ENCODE measurements at places on chromosomes 16 and 17.

GRCh38 chr17:37643869-37644268, 623 bp upstream of the DDX52 start:
- DNase-seq = no peak

DNA sequence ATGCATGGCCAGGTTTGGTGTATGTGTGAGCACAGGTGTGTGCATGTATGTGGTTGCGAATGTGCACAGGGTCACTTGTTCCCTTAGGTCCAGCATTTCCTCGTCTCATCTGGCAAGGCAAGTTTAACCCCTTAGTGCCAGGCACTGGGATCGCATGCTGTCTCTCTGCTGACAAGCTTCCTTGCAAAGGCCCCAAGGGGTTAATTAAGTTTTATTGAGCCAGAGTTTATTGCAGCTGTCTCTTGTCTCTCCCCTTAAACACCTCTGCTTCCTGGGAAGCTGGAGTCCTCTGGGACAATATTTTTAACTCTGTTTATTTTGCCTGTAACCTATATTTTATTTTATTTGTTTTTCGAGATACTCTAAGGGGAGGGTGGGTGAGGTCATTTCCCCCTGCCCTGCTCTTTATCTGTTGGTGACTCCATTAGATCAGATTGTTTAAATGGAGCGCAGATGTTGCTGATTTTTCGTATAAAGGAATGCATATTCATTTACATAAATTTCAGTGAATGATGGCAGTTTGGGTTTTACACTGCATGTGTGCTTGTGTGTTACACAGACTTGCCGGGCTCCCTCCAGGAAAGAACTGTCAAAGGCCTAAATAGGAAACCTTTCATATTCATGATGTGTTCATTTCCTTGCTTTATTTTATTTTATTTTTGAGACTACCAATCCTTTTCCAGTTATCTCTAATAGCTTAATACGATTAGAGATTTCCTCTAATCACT, 99.7 kb downstream of the CBLN1 start:
- DNase-seq = peak; percentile 50

DNA sequence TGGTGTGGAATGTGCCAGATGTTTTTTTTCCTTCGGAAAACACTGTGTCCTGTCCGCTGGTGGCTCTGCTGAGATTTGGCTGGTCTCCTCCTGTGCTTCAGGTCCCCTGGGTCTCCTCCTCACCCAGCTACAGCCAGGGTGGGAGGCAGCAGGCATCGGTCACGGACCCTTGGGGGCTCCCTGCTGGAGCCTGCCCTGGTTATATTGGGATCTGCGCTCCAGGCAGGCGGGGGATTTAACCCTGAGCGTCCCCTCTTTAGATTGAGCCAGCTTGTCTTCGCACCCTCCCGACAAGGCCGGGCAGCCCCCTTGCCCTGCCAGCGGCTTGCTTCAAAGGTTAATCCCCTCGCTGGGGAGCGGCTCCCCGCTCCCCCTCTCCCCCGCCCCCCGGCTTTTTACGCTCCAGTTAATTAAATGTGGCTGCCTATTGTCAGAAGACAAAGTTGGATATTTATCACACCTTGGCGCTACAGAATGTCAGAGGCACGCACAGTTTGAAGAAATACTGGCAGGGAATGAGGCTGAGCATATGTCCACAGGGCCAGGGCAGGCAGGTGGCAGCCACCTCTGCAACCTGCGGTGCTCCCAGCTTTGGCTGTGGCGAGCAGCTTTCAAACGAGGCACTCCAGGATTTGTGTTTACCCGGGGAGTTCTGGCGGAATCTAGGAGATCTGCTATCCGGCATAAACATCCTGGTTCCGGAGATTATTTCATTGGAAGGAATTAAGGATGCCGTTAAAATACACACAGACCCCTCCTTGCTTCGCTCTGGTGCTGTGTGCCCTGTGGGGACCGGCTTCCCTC, 38.2 kb upstream of the GSE1 start:
- peak; percentile 44 for DNase-seq

GRCh38 chr16:80407265-80407987, 133.4 kb upstream of the DYNLRB2 start:
- DNase-seq = peak; percentile 1

Data from NCI-H510A treated with DMSO at 0.1 percent for 48 hours (cell line).